Islet precursor cell (in vitro differentiated cells): ENCODE measurements at places on chromosomes 13 and 19.

DNA sequence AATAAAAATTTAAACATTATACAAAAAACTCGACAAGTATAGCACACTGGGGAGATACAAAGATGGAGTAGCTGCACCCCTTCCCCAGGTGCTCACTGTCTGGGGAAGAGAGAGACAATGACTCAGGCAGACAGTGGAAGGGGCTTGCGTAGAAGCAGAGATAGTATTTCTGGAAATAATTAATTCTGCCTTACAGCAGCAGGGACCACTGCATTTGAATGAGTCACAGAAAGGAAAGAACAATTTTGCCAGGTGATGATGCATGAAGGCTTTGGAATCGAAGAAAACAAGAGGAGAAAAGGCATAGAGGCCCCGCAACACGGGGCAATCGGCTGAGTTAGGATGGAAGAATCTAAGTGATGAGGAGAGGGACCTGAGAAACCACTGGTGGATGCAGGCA lies 447.4 kb downstream of the EFNB2 start:
- DNase-seq: no peak

DNA sequence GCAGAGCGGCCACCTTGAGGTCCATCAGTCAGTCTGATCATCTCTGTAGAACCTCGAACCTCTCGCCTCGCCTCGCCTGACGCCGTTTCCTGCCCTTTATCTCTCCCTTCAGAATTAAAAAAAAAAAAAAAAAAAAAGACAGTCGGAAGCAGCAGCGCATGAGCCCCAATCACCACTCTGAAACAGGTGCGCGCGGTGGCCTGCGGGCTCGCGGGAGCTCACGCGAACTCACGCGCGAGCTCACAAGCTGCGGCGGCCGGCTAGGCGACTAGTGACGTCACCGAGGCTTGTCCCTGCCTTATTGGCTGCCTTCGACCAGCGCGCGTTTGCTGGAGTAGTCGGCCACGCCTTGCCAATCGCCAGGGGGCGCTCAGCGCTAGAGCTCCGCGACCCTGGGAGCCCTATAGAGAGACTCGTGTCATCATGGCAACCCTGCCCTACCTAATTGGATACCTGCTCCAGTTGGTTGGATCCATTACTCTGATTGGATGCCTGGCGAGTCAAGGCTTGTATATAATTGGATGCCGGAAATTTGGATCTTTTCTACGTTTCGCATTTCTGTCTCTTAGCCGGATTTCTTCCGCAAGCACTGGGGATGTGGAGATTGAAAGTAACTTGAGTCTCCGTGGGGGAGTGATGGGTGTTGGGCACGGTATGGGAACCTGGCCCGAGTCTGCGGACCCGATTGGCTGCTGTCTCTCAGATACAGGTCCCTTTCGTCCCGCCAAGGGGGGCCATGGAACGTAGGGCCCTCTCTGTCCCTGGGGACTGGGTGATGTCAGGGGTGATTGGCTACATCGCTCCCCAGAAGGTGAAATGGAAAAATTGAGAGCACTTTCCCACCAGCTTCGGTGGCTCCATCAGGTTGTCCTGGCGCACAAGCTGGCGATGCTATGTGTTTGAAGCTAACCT lies 31.6 kb downstream of the SYT3 start:
- peak; percentile 97 for DNase-seq

DNA sequence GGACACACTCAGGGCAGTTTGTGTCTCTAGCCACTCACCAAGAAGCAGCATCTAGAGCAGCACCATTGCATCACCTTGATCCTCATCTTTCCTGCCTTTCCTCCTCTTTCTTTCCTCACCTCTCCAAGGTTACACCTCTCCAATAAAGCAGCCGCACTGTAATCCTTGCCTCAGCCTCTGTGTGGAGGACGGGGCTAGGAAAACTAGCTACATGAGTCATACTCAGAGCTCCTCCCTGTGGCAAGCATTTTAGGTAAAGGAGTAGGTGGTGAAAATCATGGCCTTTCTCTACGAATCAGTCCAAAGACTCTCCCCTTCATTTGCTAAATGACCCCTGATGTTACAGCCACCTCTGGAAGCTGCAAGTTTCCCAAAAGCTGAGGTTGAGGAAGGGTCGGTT lies 108.9 kb downstream of the DNAJC15 start:
- peak; percentile 86 for DNase-seq

DNA sequence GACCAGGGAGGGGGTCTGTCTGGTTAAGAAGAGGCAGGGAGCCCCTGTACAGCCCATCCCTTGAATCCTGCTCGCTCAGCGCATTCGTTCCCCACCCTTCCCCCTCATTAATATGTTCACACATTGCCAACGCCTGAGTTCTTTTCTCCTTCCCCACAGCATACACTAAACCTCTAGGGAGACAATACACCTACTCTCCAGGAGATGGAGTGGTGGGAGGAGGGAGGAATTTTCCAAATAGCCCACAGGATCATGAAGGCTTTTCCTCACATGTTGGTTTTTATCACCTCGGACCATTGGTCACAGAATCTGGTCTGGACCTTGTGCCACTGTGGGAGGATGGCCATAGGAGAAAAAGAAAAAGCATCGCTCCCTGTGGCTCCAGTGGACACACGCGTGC lies 294.9 kb downstream of the SHISA2 start:
- DNase-seq: no peak

DNA sequence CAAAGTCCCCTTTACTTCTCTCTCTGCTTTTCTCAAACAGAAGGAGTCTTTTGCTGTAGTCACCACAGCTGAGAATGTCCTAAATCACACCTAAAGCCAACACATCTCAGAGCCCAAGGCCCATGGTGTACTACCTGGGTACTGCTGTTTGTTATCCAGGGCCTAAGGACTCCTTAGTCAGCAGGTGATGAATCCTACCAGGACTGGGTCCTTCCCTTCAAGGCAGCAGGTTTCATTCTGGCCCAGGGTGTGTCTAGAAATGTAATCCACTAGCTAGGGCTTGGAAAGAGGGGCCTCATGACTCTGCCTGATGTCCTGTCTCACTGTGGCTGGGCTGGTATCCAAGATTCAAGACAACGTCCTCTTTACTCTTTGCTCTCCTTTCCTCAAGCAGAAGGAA lies 36.2 kb upstream of the ENOX1 start:
- no peak for DNase-seq

- no peak for DNase-seq
These were observed 3.9 kb downstream of the IRF2BP1 start for GRCh38 chr19:45881909-45882528.

GRCh38 chr13:97174638-97175037 lies 47.5 kb upstream of the MBNL2 start:
- DNase-seq: no peak

- DNase-seq: no peak
These were observed 109.7 kb downstream of the NUFIP1 start for GRCh38 chr13:44879452-44880058.

- DNase-seq: no peak
These were observed 146.7 kb downstream of the SOX1 start for GRCh38 chr13:112213467-112214255.

GRCh38 chr13:45506811-45507210 lies 42.1 kb downstream of the COG3 start:
- DNase-seq: no peak

GRCh38 chr19:46063201-46063600 lies 22.4 kb upstream of the IGFL4 start:
- DNase-seq: no peak

GRCh38 chr13:101429733-101430132 lies 13.4 kb upstream of the NALCN start:
- peak; percentile 62 for DNase-seq

- DNase-seq: no peak
These were observed 282.8 kb upstream of the EDNRB start for GRCh38 chr13:78201411-78201810.

- DNase-seq: no peak
These were observed 1.5 kb downstream of the ZNF765 start for GRCh38 chr19:53396525-53396868.

DNA sequence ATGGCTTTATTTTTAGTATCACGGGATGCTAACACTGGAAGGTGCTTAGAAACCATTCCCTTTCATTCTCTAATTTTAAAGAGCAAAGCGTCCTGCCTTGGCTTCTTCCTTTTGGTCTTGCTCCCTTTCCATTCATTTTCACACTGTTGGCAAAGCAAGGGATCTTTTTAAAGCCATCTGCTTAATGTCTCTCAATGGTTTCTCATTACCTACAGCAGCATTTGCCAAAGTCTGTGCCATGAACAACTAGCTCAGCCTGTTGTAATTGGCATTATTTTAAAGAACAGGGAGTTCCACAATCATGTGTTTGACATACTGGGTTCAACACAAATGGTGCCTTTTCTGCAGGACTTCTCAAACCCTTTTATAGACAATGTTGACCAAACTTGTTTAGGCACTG lies 444.3 kb downstream of the GPC6 start:
- no peak for DNase-seq

DNA sequence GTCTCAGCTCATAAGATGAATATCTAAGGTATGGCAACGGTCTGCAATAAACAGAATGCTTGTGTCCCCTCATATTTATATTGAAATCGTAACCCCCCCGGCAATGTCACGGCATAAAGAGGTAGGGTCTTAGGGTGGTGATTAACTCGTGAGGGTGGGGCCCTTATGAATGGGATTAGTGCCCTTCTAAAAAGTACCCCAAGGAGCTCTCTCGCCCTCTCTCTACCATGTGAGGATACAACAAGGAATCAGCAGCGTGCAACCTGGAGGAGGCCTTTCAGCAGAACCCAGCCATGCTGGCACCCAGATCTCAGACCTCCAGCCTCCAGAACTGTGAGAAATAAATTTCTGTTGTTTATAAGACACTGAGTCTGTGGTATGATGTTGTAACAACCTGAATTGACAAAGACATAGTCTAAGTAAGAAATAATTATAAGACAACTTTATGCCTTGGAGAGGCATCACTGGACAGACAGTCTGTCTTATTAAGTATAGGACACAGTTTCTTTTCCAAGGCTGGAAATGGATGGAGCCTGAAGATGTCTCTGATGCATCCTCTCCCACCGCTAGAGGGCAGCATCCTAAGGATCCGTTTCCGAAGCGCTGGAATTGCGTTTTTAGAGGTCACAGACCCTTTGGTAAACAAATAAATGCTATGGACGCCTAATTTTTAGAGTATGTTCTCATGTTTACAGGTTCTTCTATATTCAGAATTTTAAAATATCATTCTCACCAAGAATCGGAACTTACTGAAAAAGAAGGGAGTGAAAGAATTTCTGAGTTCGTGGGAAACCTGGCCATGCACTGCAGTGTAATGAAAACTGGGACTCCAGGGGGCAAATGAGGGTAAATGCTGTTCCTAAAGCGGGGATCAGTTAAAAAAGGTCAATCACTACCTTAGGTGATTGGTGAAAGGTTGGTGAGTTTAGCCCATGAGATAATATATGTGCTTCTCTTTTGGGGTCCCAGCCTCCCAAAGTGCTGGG lies 13.3 kb upstream of the LEUTX start:
- peak; percentile 62 for DNase-seq

- no peak for DNase-seq
These were observed 23.6 kb downstream of the ZNF541 start for GRCh38 chr19:47549261-47549862.

DNA sequence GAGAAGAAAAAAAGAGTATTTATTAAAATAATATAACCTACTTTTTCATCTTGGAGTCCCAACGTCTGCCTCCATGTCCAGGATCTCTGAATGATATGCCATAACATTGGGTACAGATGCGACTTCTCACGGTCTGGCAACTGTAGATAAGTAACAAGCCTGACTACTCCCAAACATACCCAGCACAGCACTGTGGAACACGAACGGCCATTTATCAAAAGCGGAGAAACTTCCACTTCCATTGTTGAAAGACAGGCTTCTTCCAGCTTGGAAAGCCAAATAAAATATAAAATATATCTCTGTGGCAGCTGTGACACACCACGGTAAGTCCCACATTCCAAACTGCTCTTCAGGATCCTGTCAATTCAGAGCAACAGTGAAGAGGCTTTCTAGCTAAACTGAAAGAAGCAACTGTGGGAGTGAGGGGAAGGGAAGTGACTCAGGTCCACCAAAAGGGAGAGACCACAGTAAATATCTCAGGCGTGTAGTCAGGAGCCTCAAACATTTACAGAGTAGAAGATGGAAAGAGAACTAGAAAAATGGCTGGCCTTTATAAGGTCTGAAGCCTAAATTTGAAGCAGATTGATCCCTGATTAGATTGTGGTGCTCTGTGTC lies 331.7 kb downstream of the LIG4 start:
- no peak for DNase-seq

GRCh38 chr13:30932481-30933353 lies at the start of gene TEX26:
Gene TEX26 (plus strand): TSS chr13:30932656. CDS start chr13:30932716, 60 bp downstream.
- DNase-seq: peak; percentile 82

GRCh38 chr13:110766671-110767430 lies 53.4 kb downstream of the ING1 start:
- no peak for DNase-seq

- DNase-seq: no peak
These were observed 46.0 kb upstream of the SIAH3 start for GRCh38 chr13:45897562-45897961.

DNA sequence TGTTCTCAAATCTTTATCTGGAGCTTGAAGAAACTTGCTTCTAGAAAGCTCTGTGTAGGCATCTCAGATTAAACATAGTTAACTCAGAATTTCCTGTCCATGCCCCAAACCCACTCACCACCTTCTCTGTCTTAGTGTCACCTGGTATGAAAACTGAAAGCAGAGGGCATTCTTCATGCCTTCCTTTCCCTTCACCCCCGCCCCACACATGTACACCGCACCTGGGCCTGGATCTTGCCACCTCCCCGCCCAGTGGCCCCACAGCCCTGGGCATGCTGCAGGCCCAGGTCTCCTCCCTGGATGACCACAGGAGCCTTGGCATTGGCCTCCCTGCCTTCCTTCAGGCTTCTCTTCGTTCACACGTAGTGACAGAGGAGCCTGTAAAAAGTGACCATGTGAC lies 15.8 kb downstream of the CFAP97D2 start:
- no peak for DNase-seq

DNA sequence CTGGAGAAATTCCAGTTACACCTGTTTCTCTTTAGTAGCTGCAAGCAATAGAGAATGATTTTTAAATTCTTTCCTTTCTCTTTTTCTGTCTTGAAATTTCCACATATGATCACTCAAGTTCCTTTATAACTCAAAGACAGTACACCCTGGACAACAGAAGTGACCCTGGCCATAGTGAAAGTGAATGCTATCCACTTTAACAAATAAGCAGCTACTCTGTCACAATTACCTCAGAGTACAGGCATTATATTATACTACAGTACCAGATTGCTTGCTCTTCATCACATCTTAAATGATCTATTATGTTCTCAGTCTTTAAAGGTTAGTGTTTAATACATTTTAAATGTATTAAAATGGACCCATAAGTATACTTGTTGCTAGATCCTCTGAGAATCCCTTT lies 136.2 kb downstream of the KLF12 start:
- DNase-seq: no peak

- peak; percentile 73 for DNase-seq
These were observed 19.4 kb downstream of the CEACAM21 start for GRCh38 chr19:41595258-41595889.

GRCh38 chr13:113875837-113876281 lies 12.0 kb upstream of the GAS6 start:
- DNase-seq: no peak

GRCh38 chr19:9178901-9179300 lies at the start of gene OR7D2:
Gene OR7D2 (plus strand): TSS chr19:9178979. CDS start chr19:9185782, 6,803 bp downstream.
- DNase-seq: no peak

DNA sequence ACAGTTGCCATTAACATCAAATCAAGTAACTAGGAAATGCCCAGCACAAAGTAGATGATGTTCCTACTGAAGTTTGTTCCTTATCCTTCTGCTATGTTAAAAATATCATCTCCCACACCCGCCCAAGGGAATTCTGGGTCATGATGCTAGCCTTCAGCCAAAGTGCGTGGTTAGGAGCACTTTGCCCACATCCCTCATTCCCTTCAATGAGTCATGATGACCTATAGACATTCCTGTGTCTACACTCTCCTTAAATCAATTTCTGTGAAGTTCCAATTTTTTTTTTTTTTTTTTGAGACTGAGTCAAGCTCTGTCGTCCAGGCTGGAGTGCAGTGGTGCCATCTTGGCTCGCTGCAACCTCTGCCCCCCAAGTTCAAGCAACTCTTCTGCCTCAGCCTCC lies 17.0 kb downstream of the RXFP2 start:
- no peak for DNase-seq
